ENCODE measurements at places on chromosomes 12 and 14.

- no peak for DNase-seq
These were observed 168.6 kb downstream of the CPNE8 start for GRCh38 chr12:38736821-38737220.

- no peak for DNase-seq
These were observed 27.2 kb downstream of the NOC4L start for GRCh38 chr12:132171293-132171967.

DNA sequence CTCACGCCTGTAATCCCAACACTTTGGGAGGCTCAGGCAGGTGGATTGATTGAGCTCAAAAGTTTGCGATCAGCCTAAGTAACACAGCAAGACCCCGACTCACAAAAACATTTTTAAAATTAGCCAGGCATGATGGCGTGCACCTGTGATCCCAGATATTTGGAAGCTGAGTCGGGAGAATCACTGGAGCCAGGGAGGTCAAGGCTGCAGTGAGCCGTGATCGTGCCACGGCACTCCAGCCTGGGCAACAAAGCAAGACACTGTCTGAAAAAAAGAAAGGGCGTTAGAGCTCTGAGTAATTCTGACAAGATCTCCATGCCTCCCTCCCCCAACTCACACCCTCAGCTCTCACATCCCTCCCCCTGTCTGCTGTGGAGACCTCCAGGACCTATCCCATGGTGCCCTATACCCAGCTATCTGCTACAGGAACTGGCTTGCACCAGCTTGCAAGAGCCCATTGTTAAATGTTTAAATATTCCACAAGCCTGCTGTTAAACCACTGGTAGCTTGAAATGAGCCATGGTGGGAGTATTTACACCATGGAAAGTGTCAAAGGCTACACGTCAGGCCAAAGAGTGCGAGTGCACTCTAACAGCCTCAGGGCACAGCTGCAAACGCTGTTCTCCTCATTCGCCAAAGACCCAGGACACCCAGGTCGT, 35.1 kb upstream of the PPP2R5C start:
- no peak for DNase-seq

GRCh38 chr14:76591266-76591665, 170.0 kb upstream of the VASH1 start:
- DNase-seq, result no peak

DNA sequence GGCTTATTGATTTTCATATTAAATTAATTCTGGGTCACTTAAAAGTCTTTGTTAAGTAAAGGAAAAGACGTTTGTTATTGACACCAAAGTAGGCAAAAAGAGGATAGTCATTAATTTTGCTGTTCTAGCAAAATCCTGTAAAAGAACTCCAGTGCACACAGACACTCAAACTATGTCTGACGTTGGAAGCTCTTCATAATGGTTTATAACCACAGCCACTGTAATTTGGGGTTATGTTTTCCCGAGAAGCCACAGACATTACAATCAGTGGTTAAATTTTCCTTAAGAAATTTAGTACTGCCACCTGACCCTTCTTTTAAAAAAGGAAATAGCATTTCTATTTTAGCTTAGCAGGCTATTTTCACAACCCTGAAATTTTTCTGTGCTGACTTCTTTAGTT, 267.5 kb downstream of the CCDC91 start:
- no peak for DNase-seq

- DNase-seq, result peak; percentile 19
These were observed 7.3 kb downstream of the MSI1 start for GRCh38 chr12:120361506-120362208.

DNA sequence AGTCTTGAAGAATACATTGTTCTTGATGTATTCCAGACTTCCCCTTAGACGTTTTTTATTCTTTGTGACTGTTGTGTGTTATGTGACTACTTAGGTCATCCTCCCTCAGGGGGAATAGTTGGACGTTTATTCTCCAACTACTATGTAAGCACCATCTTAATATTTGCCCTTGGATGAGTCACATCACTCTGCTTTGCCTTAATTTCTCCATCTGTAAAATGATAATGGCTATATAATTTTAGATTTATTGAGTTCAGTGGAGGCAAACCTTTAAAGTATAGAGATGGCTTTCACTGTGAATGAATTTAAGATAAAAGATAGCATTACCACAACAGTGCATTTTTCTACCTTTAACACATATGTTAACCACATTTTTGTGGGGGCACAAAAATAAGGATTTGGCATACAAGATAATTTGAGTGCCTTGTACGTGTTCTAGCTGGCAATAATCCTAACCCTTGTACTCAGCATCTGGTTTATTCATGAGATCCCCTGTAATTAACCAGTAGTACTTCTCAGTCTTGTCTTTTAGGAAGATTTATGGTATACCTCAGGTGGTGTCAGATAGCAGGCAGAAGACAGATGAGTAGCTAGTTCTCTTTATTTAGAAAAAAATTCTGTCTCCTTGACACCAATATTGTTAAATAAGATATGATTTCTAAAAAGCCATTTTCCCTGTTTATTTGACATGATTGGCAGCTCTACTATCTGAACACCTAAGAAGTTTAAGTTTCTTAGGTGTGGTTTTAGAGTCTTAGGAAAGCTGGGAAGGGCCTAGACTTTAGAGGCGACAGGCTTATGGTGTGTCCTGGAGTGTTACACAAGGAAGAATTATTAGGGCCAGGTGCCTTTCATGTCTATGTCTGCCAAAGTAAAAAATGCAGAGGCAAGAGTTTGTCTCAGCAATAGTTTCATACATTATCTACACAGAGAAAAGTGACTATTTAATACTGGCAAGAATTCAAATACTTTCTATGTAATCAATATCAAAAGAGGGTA, 152.3 kb downstream of the RAD51B start:
- no peak for DNase-seq

DNA sequence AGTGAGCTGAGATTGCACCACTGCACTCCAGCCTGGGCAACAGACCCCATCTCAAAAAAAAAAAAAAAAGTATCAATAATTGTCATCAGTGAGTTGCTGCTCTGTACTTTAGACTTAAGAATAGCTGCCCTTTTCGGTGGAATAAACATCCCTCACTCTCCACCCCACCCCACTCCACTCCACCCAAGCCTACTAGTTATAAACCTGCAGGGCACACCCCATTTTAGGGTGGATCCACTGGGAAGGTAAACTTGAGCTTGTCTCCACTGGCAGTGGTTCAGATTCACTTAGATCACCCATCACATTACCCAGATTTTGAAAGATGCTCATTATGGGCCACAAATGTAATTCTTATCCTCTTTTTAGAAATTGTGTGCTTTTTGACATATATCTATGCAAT, 106.4 kb downstream of the GPR135 start:
- no peak for DNase-seq

- DNase-seq, result no peak
These were observed 142.6 kb downstream of the CALM1 start for GRCh38 chr14:90539496-90539775.

DNA sequence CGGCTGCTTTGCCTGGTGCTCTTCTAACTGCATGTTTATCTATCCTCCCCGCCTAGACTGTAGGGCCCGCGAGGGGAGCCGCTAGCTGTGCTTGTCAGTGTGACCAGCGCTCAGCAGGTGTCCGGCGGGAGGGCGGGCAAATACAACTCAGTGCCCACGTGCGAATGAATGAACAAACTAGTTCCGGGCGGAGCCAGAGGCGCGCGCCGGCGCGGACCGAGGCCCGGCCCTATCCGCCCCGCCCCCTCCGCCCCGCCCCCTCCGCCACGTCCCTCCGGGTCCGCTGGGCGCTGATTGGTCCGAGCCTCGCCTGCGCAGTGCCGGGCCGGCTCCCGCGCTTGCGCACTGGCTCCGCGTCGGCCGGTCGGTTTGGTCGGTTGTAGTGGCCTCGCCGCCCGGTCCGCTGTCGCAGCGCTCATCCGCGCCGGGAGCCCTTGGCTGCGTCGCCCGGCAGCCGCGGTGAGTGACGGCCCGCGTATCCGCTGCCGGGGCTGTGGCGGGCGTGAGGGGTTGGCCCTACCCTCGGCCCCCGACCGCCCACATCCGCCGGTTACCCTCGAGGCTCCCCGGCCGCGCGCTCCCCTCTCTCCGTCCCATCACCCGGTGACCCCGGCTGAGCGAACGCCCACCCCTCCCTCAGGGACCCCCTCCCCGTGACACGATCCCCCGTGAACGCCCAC, 60.0 kb downstream of the DDX51 start:
- no peak for DNase-seq

DNA sequence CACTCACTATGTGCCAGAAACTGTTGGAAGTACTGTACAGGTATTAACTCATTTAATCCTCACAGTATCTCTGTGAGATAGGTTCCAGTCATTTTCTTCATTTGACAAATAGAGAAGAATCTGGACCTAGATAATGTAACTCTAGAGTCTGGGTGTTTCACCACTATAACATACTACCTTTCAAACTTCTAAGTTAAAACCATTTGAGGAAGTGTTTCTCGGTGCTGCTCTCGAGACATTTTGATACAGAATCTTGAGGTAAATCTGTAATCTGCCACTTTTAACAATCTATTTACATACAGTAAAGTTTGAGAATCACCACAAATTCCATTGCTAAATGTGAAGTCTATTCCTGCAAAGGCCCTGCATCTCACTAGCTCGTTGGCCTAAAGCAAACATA, 8.8 kb downstream of the OLR1 start:
- DNase-seq, result no peak

GRCh38 chr14:78071016-78071549, 99.1 kb upstream of the NRXN3 start:
- DNase-seq, result no peak

GRCh38 chr14:54805070-54805444, 97.6 kb downstream of the GCH1 start:
- DNase-seq, result no peak

- DNase-seq, result no peak
These were observed 37.6 kb downstream of the BCAT1 start for GRCh38 chr12:24911271-24911791.

GRCh38 chr12:104735801-104736200, 222.3 kb downstream of the SLC41A2 start:
- no peak for DNase-seq

GRCh38 chr12:20314328-20314727, 54.0 kb upstream of the PDE3A start:
- no peak for DNase-seq

DNA sequence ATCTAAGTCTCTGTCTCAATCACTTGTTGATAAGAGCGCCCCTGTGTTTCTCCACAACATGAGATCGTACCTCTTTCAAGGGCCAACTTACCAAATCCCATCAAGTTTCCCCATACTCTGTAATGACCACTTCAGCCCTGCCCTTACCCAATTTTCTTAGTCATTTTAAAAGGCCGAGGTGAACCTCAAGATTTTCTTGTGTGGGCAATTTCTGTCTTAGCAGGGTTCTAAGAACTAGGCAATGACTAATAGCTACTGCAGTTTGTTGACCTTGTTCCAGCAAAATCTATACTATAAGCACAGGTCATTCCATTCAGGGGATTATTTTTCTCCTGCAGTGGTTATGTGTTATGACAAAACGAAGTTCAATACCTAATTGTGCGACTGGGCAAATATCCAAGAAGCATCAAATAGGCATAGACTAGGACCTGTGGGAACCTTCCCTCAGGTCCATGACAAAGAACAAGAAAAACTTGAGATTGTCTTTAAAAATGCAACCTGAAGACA, 359.8 kb downstream of the PCNX1 start:
- DNase-seq, result no peak

- no peak for DNase-seq
These were observed 326.7 kb downstream of the ADGRD1 start for GRCh38 chr12:131280426-131280825.

DNA sequence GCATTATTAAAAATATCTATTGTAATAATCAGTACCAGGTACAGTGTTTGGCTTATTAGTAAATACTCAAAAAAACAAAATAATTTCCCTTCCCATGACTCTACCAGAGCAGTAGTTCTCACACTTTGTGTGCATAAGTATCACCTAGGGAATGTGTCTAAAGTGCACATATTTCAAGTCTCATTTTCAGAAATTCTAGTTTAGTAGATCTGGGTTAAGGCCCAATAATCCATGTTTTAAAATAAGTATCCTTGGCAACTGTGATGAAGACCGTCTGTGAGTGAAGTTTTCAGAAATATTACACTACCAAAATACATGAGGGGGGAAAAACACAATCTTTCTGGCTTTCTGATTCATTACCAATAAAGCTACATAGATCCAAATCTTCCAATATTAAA, 237.6 kb downstream of the SLC2A13 start:
- no peak for DNase-seq

- no peak for DNase-seq
These were observed 1.9 kb downstream of the ATXN2 start for GRCh38 chr12:111596985-111597830.

DNA sequence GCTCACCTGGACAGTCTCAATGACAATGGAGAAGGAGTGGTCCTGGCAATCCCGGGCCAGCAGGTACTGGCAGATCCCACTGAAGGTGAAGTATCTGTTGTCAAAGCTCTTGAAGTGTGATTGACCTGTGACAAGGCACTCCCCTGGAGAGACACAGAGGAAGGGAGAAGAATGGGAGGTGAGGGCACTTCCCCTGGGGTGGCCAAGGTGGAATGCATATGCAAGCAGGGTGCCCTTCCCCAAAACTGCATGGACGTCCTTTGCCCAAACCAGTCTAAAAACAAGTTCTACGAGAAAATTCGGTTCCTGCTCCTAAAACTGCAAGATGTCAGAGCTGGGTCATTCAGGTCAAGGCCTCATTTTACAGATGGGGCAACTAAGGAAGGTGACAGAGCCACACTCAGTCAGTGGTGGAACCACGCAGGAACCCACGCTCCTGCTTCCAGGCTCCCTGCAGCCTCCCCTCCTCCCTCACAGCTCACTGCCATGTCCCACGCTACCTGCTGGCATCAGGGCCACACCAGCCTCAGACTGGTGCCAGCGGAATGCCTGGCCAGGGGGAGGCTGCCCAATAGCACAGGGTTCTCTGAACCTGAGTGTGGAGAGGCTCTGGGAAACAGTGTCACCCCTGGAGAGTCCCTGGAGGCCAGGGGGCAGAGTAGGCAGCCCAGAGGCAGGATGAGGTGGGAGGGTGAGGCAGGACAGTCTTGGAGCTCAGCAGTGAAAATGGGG, 59.2 kb downstream of the VWF start:
- no peak for DNase-seq

DNA sequence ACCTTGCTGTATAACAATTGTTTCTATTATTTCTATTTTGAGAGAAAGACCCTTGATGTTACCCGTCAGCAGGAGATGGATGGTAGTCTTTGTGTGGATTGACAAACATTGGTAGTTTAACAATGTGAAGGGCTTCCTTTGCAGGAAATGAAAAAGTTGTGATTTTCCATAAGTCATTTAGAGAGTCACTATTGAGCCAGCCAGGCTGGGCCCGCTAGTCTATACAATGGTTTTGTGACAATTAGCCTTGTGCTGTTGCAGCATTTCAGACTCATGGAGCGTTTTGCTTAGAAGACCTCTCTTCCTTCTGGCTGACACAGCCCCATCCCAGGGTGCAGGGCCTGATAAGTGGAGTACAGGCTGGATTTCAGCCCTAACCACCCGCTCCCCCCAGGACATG, 18.3 kb upstream of the SLC38A2 start:
- no peak for DNase-seq
